Calu3 (cell line): ENCODE measurements at places on chromosomes 2 and 18.

DNA sequence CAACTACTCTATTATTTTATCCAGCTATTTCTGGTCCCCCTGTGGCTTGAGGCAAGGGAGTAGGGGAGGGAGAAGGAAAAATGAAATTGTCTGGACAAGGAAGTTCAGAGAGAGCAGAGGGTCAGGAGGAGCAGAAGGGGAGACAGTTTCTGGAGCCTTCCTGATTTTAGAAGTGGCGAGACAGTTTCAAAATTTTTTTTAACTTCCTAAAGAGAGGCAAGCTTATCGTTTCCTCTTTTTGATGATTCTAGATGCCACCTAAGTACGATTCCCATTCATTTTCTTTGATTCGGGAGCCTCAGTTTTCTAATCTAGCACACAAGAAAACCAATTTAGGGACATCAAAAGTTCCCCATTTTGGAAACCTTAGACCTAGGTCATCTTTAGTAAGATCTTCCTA is 96.9 kb upstream of the B3GNT2 start:
- no peak overlapping the region for H3K27ac ChIP-seq
- H3K4me3 ChIP-seq = no peak overlapping the region
- no peaks in the 10 kb centered on the region for H3K27me3 ChIP-seq
- no peaks in the 10 kb centered on the region for H3K36me3 ChIP-seq
- DNase-seq = no peak

DNA sequence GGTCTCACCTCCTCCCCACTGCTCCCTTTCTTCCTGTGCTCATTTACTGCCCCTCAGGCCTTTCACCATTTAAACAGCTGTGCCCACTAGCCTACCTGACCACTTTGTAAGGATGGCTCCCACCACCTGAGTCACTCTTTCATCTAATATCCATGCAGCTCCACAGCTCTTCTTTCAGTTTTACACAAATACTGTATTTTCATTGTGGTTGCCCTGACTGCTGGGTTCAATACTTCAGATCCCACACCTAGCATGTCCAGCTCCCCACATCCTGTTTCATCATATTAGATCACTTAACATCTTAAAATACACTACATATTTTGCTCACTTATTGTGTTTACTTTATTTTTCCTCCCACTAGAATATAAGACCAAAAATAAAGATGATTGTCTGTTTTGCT is 1110.6 kb downstream of the TSN start:
- no peaks in the 10 kb centered on the region for H3K27me3 ChIP-seq
- no peaks in the 10 kb centered on the region for H3K4me1 ChIP-seq
- DNase-seq = no peak
- H3K27ac ChIP-seq = no peak overlapping the region
- H3K36me3 ChIP-seq = no peaks in the 10 kb centered on the region
- H3K4me3 ChIP-seq = no peak overlapping the region

- no peak overlapping the region for H3K4me3 ChIP-seq
- no peaks in the 10 kb centered on the region for H3K27me3 ChIP-seq
- no peak overlapping the region for H3K27ac ChIP-seq
- DNase-seq = no peak
- peaks cover 40% of the 10 kb centered on the region for H3K36me3 ChIP-seq
Observed at GRCh38 chr18:79899609-79900445, 51.6 kb downstream of the SLC66A2 start.

GRCh38 chr2:181499231-181499630 is 42.0 kb downstream of the ITGA4 start:
- no peaks in the 10 kb centered on the region for H3K27me3 ChIP-seq
- DNase-seq = no peak
- no peak overlapping the region for H3K27ac ChIP-seq
- no peaks in the 10 kb centered on the region for H3K36me3 ChIP-seq
- H3K4me3 ChIP-seq = no peak overlapping the region

GRCh38 chr2:166439078-166439477 is 55.0 kb downstream of the SCN7A start:
- H3K27ac ChIP-seq = no peak overlapping the region
- H3K4me1 ChIP-seq = no peaks in the 10 kb centered on the region

- peaks cover 9% of the 10 kb centered on the region for H3K27me3 ChIP-seq
- H3K4me1 ChIP-seq = no peaks in the 10 kb centered on the region
- H3K4me3 ChIP-seq = no peak overlapping the region
- H3K36me3 ChIP-seq = no peaks in the 10 kb centered on the region
- DNase-seq = no peak
Observed at GRCh38 chr18:13407484-13407883, 188.9 kb downstream of the LDLRAD4 start.

DNA sequence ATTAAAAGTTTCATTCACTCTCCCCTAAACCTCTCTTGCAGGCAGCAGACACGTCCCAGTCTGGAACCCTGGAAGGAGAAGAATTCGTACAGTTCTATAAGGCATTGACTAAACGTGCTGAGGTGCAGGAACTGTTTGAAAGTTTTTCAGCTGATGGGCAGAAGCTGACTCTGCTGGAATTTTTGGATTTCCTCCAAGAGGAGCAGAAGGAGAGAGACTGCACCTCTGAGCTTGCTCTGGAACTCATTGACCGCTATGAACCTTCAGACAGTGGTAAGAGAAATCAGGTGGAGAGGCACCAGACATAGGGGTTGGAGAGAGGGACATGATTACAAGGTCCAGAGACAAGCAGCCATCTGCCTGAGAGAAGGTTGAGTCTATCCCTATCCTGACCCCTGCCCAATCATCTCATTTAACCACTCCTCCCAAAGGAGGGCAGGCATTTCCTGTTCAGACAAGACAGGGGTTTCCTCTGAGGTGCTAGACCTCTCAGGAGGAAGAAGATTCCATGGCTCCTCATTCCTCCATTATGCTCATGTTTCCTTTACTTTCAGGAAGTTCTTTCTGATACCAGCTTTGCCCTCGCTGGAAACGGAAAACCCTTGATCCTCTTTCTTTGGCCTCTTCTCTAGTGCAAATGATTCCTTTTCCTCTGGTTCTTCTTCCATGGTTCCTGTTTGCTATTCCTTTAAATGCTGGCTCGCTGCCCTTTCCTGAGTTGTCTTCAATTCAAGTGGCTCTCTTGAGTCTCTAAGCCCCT is 15.1 kb downstream of the PLCD4 start:
- no peaks in the 10 kb centered on the region for H3K4me1 ChIP-seq
- H3K27me3 ChIP-seq = no peaks in the 10 kb centered on the region
- no peaks in the 10 kb centered on the region for H3K36me3 ChIP-seq
- no peak for DNase-seq
- H3K27ac ChIP-seq = no peak overlapping the region
